ENCODE measurements at places on chromosomes 2 and 18.

- DNase-seq: no peak
Measured at GRCh38 chr2:195647302-195647701, 9.7 kb upstream of the SLC39A10 start.

DNA sequence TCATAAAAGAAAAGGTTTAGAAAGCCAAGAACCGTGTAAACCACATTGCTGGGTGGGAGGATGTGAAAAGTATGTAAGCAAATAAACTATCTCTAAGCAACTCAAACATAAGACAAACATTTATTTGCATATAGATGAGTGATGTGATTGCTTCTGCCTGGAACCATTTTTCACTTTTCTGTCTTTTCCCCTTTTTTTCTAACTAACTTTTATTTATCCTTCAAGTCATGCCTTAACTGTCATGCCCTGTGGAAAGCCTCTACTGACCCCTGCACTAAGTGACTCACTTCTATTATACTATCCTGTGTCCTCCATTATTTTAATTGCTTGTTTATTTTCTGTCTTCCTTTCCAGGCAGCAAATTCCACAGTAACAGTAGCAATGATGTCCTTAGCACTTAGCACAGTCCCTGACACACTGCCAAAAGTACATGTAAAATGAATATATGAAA, 87.5 kb upstream of the CTAGE1 start:
- no peak for DNase-seq

- DNase-seq: peak; percentile 18
Measured at GRCh38 chr2:88659538-88659915, 31.9 kb upstream of the RPIA start.

DNA sequence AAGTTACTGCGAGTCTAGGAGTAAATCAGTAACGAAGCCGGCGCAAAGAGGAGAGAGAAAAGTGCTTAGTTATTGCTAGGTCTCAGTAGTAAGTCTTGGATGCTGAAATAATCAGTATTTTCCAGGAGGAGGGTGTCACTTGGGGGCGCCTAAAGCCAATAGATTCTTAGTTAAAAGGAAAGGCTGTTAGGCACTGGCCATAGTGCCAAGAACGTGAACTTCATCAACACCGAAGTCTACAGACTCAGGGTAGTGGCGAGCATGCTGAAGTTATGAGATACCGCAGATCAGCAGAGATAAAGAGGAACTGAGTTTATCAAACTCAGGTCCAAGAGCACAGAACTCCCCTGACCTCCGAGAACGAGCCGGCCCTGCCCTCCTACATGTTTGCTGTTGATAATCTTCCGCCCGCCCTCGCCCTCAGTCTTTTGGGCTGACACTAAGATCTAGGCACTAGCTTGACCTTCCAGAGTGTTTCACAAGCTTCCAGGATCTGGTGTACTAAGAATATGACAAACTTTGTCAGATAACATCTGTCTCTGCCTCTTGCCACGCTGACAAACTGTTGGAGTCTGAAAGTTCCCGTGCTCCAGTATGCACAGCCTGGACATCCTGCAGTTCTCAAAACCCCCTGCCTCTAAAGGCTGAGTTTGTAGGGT, 49.2 kb downstream of the CYB5A start:
- DNase-seq: no peak

DNA sequence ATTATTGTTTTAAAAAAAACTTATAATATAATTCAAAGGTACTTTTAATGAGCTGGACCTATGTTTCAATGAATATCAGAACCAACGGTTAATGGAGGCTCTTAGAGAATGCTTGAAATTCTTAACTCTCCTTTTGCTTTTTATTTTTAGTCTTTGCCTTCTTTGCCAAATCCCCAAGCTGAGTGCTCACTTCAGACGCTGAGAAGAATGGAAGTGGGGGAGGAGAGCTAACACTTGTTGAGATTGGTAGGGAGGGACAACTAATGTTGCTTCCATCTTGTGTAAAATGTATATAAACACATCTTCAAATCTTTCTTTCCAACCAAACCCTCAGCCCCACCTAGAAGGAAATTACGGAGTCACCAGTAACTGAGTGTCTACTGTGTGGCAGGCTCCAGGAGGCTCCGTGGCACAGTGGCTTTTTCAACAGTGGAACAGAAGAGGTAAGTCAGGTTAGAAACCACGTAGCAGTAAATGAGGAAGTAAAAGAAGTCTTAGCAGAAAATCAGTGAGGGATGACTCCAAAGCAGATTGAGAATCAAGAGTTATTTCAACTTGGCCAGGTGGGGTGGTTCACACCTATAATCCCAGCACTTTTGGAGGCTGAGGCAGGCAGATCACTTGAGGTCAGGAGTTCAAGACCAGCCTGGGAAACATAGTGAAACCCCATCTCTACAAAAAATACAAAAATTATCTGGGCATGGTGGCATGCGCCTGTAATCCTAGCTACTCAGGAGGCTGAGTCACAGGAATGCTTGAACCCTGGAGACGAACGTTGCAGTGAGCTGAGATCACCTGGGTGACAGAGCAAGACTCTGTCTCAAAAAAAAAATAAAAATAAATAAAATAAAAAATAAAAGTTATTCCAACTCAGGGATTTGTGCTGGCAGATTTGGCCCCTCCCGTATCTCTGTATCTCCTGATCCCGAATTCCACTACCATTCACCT, 45.0 kb upstream of the CREB1 start:
- DNase-seq: no peak

- no peak for DNase-seq
Measured at GRCh38 chr2:204948024-204948763, 402.9 kb downstream of the PARD3B start.

DNA sequence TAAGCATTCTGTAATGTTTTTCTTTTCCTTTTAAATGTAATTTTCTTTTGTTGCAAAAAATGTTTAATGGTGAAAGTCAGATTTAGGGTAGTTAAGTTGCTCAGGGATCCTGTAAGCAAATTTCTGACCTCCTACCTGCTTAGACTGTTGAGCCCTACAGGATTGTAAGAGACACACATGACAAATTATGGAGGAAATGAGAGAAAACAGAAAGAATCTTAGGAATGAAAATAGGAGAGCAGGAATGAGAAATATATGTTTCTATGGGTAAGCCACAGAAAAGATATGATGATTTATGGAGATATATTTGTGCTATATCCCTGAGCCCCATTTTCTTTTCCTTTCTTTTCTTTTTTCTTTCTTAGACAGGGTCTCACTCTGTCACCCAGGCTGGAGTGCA, 28.3 kb downstream of the CYBRD1 start:
- DNase-seq: no peak

- DNase-seq: no peak
Measured at GRCh38 chr18:56469582-56469981, 168.8 kb downstream of the TXNL1 start.

- no peak for DNase-seq
Measured at GRCh38 chr2:14778015-14778414, 145.5 kb downstream of the LRATD1 start.

Data from smooth muscle cell of the brain vasculature (primary cell).